AG09309 (cell line): ENCODE measurements at places on chromosomes 2 and 18.

DNA sequence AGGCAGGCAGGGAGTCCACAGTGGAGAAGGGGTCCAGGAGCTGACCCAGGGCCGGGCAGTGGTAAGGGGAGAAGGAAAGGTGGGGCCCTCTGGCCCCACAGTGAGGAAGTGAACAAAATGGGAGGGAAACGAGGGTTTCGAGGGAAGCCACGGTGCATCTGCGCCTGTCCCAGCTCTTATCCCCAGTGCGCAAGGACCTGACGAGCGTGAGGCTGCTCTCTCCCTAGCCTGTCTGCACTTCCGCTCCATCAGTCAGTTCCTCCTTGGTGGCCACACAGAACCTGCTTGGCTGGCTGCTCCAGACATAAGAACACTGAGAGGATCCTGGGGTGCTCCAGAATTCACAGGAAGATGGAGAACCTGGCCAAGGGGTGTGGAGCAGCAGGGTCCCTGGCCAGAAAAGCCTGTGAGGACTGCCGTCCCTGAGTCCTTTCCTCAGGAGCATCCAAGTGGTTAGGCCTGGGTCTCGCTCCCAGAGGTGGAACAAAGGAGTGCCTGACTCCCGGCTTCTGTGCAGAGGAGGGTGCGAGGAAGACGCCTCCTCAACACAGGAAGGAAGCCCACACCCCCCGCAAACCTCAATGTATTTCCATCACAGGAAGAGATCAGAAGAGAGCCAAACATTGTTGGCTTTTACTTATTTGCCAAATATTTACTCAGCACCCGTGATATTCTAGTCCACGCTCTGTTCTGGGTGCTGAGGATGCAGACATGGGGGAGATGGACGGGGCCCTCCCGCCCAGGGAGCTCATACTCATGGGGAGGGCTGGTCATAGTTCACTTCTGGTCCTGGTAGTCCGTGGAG lies 43.7 kb upstream of the SEMA4C start:
- DNase-seq = no peak

DNA sequence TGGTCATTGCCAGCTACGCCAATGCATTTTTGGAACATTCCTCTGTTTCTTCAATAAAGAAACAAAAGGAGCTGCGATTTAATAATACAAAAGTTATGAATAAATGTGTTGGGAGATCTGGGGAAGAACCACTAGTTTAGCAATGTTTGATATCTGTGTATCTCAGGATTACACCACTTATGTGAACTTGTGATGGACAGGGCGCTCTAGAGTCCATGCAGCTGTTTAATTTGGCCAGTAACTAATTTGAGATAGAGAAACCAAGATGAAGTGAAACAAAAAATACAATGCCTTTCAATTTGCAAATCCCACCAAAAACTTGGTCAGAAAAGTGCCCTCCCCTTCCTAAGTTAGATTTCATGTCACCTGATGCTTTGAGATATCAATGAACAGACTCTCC lies 6.8 kb upstream of the DCDC2C start:
- DNase-seq = no peak

GRCh38 chr2:196473617-196474016 lies 165.9 kb upstream of the CCDC150 start:
- DNase-seq = no peak

- peak; percentile 78 for DNase-seq
Observed at GRCh38 chr2:74867841-74868658, 34.1 kb downstream of the HK2 start.

GRCh38 chr2:144511226-144511810 lies 8.6 kb downstream of the ZEB2 start:
- no peak for DNase-seq

GRCh38 chr2:191853843-191854242 lies 7.0 kb upstream of the CAVIN2 start:
- no peak for DNase-seq

DNA sequence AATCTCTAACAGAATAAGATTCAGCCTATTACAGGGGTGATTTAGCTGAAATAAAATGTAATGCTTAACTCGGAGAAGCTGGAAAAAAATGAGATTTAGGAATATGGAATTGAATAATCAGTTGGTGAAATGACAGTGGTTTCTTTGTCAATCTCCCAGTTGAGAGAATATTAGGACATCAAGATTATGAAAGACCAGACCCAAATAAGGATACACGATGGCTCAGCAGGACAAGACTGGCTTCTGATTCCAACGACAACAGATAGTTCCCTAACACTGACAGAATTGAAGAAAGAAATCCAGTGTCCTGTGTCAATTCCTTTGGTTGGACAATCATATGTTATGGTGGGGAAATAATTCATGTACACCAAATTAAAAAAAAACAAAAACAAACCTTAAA lies 55.8 kb downstream of the HRH4 start:
- no peak for DNase-seq

GRCh38 chr2:103164748-103165147 lies 402.9 kb downstream of the TMEM182 start:
- DNase-seq = no peak

DNA sequence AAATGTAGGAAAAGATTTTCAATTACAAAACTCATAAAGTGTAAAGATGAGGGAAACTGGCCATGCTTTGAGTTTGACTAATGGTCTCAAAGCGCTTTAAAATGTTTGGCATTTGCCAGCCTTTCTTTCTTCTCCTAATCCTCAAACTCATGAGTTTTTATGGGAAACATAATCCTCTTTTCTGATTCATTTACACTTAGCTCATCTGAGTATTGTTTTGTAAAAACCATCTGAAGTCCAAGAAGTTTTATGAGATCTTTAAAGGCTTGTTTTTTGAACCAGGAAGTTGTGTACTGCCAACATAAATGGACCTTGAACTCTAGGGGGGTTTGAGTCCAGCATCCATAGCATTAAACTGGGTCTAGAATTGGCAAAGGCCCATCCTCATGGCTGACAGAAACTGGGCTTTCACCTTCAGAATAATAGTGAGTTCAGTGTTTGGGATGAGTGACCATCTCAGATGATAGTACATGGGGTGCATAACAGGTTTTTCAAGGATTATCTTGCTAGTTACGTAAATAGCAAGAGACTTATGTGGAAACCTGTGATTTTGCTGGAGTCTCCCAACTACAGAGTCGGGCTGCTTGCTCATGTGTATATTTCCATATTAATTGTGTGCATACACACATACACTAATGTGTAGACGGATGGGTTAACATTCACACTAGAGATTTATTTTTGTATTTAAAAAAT lies 3.8 kb upstream of the LTBP1 start:
- peak; percentile 11 for DNase-seq

- no peak for DNase-seq
Observed at GRCh38 chr2:129730979-129731378, 248.5 kb upstream of the RAB6C start.

DNA sequence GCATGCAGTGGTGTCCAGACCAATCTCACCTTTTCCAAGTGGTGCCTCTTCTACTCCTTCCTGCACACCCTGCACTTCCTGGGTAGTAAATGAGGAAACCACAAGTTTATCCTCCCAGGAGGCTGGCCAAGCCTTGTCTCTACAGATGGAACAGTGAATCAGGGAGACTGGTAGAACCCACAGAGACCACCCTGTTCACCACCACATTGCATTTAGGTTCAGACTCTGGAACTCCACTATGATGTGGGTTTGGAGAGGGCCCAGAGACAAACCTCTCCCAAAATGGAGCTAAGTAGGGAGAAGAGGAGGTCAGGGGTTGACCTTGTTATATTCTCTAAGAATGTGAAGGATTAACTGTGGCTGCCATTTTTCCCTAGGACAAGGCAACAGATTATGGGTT lies 102.8 kb upstream of the FZD7 start:
- DNase-seq = no peak
